Stimulated activated naive CD4-positive, alpha-beta T cell treated with Interleukin-2 at 50 U/mL for 16 hours (primary cell): ENCODE measurements at places on chromosomes 4 and X.

DNA sequence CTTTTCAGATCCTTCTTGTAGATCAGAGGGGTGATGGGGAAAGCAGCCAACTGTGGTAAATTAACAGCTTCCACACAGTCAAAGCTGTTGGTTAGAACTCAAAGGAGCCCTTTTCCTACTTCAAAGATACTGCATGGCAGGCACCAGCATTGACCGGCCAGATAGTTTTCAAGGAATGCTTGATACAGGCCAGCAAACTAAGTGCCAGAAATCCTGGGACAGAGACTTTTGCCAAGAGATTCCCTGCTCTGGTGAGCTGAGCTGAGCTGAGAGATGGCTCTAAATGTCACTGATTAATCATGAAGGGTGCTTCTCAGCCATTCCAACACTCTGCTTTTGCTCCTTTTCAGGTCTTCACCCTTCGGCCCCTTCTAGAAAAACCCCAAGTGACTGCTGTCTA lies 131.6 kb upstream of the MED14 start:
- no peak for DNase-seq

GRCh38 chrX:150575419-150575814 lies 7.0 kb downstream of the MTM1 start:
- DNase-seq: peak; percentile 61

DNA sequence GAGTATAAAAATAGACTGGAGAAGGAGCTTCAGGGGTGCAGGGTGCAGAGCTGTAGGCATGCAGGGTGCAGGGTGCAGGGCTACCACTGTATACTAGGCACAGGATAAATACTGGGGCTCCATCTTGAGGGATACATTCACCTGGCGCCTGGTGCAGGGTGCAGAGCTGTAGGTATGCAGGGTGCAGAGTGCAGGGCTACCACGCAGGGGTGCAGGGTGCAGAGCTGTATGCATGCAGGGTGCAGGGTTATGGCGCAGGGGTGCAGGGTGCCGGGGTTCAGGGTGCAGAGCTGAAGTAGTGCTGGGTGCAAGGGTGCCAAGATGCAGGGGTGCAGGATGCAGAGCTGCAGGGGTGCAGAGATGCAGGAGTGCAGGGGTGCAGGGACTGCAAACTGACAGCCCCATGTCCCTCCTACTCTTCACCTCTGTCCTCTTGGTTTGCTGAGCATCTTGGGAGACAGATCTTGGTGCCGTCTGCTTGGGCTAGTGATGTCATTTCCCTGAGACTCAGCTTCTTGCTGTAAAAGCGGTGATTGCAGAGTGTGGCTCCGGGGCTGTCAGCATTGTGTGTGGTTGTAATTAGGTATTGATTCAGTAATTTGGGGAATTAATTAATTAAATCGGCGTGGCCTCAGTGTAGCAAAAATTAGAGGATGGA lies 91.2 kb downstream of the ADRA2C start:
- DNase-seq: no peak

- no peak for DNase-seq
These were observed 90.7 kb downstream of the CLDN22 start for GRCh38 chr4:183229397-183229796.

DNA sequence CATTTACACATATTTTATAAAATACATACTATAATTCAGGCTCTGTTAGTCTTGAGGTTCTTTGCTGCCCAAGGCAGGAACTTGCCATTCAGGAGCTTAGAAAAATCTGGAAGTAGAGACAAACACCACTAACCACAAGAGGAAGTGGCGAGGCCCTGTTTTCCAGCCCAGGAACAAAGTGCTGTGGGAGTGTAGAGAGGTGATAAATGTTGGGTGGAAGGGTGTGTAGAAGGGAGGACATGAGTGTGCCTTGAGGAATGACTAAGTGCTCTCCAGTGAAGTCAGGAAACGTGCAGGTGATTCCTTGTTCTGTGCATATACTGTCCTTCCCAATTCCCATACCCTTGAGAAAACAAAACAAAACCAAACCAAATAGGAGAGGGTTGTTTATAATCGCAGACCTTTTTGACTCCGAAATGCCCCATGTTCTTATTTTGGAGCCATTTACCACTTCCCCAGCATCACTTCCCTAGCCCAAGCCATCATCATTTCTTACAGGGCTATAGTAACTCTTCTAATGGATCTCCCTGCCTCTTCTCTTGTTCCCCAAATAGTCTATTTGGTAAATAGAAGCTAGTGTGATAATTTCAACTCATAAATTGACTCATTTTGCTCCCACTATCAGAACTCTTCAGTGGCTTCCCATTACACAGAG lies 83.2 kb downstream of the GPAT3 start:
- DNase-seq: no peak

DNA sequence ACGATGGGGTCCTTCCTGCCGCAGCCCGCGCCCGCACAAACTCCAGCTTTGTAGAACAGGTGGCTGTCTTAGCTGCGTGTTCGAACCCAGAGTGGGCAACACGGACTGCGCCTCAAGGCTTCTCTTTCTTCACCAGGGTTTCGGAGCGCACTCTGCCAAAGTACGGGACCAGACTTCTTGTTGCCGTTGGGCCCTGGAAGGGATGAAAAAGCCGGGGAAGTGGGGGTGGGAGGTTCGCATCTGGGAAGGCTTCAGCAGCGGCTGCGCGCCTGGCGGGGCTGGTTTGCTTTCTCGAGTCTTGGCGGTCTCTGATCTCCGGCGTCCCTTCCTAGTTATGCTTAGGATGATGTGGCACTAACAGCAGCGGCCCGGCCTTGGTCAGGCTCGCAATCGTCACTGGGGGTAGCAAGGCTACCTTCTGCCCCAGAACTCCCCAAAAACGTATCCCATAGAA lies 673 bp downstream of the PARM1 start:
- no peak for DNase-seq

DNA sequence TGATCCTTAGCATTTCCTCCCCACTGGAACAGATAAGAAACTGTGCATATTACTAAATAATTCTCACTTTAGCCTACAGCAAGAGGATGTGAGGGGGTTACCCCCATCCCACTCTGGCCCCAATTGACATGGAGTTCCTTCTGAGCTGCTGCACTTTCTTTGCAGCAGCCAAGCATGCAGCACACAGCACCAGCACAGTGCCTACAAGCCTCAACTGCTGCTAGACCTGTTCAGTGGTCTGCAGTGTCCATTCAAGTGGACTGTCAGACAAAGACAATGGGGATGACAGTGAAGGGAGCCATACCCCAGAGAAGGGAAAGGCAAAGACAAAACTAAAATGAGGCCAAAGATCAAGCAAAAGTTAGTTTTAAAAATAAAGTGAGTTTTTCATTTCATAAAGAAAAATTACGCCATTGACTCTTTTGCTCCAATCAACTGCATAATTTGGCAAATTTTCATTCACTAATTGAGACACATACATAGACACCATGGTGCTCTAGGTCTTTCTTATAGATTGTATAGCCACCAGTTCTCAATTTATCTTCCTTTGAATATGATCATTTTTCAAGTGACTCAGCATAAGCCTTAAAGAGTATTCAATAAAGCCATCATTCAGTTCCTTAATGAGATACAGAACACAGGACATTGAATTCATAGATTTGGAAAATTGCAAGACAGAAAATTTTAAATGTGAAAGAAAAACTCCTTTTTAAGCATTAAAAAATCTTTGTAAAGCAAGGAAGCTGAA lies 410.6 kb downstream of the HNRNPD start:
- no peak for DNase-seq

GRCh38 chr4:3039706-3040366 lies 34.5 kb downstream of the HTT-AS start:
- DNase-seq: no peak

DNA sequence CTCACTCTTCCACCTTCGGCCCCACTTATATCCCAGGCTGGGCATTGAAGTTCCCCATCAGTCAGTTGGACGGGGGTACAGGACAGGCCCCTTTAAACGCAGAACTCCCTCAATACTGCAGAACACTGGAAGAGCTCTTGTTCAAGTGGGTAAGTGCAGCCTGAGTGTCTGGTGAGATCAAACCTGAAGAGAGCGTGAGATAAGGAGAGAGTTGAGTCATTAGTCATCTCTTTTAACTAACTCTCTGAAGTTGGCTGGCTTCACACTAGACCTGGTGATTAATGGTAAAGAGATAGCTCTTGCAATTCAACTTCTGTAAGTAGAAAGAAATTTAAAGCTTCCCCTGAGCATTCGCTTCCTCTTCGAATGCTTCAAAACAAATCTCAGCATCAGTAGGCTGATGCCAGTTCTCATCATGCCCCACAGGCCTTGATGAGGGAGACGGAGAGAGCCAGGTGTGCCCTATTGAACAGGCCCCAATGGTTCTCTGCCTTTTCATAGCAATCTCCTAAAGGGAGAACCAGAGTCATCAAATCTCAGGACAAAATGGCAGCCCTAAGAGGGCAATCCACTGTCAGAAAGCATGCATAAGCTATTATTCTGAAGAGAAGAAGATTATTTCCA lies 41.0 kb upstream of the JADE1 start:
- DNase-seq: no peak

DNA sequence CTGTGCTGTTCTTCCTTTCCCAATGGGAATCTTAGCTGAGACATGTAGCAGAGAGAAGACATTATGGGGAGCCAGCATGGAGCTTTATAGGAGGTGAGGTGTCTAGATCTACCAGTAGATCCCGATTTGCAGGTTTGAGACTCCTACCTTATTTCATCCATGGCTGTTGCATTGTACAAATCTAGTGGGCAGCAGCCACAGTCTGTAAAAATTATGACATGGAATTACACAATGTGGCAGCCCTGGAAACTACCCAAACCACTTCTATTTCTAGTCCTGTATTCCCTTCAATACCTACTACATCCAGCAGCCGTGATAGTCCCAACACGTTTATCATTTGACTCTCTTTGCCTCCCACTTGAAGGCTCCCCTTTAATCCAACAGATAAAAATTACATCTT lies 8.1 kb downstream of the ATP7A start:
- no peak for DNase-seq

DNA sequence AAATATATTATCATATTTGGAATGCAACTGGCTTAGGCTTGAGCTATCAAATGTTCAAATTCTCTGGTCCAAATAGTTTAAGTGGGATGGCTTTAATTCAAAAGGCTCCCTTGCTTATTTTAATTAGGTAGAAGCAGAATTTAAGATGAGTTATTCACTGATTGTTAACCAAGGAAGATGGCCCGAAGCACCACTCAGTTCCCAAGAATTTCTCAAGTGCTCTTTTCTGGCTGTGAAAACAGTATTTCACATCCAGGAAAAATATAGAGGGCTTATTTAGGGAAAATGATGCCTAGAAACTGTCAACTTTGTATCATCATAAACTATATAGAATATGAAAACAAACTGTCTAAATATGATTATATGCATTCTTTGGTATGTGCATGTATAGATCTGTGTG lies 246.5 kb upstream of the SFRP2 start:
- no peak for DNase-seq

- DNase-seq: no peak
These were observed 134.6 kb downstream of the KDM6A start for GRCh38 chrX:45007598-45007997.

DNA sequence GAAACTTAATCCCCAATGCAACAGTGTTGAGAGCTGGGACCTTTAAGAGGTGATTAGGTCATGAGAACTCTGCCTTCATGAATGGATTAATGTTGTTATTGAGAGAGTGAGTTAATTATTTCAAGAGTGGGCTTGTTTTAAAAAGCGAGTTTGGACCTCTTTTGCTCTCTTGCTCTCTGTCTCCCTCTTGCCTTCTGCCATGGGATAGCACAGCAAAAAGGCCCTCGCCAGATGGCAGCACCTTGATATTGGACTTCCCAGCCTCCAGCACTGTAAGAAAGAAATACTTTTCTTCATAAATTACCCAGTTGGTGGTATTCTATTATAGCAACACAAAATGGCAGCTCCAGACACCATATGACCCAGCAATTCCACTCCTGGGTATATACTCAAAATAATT lies 7.0 kb upstream of the ATP6AP2 start:
- no peak for DNase-seq

GRCh38 chrX:41828826-41829225 lies 94.5 kb downstream of the CASK start:
- DNase-seq: no peak

GRCh38 chr4:188031751-188032150 lies 36.2 kb downstream of the ZFP42 start:
- DNase-seq: no peak
